ENCODE measurements at places on chromosomes 5 and 9.

DNA sequence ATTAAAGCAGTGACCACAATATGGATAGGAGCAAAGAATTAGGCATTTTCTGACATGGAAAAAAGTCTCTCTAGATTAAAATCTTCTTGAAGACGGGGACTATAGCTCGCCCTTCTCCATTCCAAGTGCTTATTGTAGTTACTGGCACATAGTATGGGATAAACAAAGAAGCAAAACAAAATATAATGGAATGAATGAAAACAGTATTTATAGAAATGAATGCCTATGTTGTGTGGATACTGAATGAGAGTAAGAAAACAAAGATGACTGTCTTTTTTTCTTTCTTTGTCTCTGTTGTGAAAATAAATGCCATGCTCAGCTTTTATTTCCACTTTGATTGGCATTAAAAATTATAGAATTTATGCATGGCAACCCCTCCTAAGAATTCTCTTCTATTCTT, 1414.3 kb upstream of the ACO1 start:
- no peak for DNase-seq

DNA sequence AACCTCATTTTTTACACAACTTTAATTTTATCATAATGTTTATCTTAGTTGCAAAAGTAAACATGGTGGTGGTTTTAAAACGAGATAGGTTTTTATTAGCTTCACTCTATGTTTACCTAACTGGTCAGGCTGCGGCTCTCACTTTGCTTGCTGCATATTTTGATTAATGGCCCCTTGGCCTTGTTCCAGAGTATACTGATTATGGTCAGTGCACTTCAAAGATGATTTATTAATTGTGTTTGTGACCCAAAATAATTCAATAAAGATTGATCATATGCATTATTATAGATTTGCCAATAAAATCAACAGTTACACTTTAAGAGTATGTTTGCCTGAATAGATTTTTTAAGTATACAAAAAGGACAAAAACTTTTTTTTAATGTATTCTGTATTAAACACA, 188.0 kb downstream of the XRCC4 start:
- DNase-seq: no peak

GRCh38 chr9:91427873-91428272, 4.2 kb upstream of the NFIL3 start:
- DNase-seq: no peak

GRCh38 chr5:170408226-170408625, 19.1 kb upstream of the KCNMB1 start:
- DNase-seq: no peak

- DNase-seq: no peak
Measured at GRCh38 chr5:27191786-27192510, 153.6 kb upstream of the CDH9 start.
